ENCODE measurements at places on chromosomes 1 and 21.

DNA sequence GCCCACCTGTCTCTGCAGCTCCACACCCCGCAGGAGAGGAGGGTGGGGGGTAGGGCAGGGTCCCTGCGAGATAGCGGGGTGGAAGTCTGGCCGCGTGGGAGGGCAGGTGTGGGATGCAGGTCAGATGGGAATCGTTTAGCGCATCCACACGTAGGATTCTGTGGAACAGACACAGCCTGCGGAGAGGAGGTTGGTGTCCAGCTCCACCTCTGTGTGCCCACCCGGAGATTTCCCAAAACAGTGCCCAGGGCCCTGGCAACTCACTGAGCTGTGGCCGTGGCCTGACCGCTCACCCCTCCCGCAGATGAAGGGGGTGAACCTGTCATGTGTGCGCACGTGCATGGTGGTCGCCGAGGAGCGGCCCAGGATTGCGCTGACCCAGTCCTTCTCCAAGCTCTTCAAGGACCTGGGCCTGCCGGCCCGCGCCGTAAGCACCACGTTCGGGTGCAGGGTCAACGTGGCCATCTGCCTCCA, 46.9 kb downstream of the S100B start:
- DNase-seq = no peak

- peak; percentile 59 for DNase-seq
These were observed 1.0 kb downstream of the ARID4B start for GRCh38 chr1:235326719-235327558.

DNA sequence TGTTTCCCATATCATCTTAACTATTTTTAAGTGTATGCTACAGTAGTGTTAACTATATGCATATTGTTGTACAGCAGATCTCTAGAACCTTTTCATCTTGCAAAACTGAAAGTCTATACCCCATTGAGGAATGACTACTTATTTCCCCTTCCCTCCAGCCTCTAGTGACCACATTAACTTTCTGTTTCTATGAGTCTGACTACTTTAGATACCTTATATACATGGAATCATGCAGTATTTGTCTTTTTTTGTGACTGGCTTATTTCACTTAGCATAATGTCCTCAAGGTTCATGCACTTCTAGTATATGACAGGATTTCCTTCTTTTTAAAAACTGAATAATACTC, 96.5 kb upstream of the BTG3 start:
- no peak for DNase-seq

DNA sequence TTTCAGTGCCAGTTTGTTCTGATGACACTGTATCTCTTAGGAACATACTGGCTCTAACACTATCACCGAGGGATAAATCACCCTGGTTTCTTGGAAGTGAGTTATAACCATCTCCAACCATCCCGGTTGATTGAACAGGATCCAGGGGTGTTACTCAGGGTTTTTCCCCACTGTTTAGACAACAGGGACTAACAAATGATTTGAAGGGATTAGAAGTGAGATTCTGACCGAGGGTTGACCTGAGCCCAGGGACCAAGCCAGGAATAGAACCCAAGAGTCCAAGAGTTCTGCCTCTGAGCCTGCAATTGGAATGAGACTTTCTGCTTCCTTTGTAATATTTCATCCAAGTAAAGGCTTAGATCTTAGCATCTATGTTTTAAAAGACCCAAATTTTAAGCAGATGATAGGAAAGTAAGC, 154.0 kb downstream of the DHRS3 start:
- no peak for DNase-seq

DNA sequence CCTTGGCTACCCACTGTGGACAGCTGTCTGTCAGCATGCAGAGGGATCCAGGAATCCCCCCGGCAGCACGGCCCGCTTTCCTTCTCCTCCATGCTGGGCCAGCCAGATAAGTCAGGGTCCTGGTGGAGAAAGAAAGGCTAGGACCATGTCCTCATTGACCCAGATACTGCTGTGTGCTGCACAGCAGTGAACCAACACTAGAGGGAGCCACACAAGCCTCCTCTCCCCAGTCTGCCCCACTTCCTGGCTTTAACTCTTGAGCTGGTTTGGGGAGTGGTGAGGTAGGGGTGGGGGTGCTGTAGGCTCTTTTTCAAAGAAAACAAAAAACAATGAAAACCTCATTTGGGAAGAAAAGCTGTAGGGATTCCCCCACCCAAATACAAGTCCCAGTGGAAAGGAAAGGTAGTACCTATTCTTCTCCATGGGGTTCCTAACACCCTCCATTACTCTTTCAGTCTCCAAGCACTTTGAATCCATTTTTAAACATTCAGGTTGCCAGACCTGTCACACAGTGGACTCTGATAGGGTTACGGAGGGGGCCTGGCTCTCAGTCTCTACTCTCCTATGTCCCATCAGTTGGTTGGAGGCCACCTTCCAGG, 84.9 kb upstream of the CD1D start:
- no peak for DNase-seq

DNA sequence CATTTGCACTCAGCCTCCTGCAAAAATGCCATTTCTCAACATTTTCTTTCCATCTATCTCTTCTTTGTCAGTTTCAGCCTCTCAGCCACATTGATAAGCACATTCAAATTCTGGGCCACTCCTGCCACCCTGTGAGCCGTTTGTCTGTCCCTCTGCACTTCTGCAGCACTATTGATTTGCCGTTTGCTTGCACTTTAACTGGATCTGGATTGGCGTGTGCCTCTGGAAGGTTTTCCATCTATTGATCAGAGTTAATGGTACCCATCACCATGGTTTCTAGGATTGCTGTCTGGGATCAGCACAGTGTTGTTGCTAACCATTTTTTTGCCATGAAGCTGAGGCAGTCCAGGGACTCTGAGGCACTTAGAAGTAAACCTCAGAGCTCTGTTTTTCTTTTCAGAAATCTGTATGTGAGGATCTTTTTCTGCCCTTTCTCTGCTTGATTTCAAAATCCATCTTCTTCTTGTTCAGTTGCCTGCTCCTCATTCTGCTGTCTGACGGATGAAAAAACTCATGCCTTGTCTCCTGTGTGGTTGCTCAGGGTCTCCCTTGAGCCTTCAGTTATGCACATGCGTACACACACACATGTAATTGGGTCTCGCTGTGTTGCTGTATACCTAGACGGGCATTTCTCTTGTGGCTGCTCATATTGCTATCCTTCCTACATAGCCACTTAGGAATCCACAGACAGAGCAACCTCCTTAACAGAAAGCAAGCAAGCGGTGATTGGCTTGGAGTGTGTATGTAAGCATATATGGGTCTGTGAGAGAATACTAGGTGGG, 67.9 kb downstream of the NOS1AP start:
- DNase-seq = no peak

DNA sequence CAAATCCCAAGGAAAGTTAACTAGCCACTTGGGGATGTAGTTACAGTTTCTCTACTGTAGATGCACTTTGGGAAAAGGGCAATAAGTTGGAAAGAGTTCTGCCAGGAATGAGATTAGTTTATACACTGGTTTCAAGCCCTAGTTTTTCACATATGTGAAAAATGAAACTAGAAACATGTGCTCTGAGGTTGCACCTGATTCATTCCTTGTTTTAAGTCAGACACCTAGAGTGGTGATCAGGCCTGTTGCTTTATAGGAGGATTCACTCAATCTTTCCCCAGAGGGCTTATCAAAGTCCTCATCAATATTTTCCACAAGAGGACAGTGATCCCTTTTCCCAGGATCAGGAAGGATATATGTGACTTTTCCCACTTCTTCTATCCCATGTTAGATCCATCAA, 515.9 kb upstream of the PKN2 start:
- no peak for DNase-seq

- no peak for DNase-seq
These were observed 1.1 kb downstream of the C1orf56 start for GRCh38 chr1:151048645-151049032.

DNA sequence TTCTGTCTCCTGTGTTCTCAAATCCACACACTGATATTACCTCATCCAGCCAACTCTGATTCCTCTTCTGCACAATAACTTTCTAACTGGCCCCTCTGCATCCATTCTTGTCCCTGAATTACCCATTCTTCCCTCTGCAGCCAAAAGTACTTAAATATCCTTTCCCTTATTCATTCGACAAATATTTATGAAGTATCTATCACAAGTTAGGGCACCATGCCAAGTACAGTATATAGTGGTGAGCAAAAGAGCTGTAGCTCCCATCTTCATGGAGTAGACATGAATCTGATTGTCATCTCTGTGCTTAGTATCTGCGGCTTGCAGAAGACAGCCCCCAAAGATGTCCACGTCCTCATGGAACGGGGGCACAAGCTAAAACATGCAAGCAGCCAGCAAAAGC, 316.8 kb downstream of the SETD4 start:
- DNase-seq = no peak

- no peak for DNase-seq
These were observed 987 bp downstream of the DYNLT4 start for GRCh38 chr1:44806025-44806703.

GRCh38 chr21:31509194-31510017, 150.1 kb upstream of the SOD1 start:
- DNase-seq = peak; percentile 85

- no peak for DNase-seq
These were observed 24.4 kb upstream of the DUSP23 start for GRCh38 chr1:159756397-159756796.

DNA sequence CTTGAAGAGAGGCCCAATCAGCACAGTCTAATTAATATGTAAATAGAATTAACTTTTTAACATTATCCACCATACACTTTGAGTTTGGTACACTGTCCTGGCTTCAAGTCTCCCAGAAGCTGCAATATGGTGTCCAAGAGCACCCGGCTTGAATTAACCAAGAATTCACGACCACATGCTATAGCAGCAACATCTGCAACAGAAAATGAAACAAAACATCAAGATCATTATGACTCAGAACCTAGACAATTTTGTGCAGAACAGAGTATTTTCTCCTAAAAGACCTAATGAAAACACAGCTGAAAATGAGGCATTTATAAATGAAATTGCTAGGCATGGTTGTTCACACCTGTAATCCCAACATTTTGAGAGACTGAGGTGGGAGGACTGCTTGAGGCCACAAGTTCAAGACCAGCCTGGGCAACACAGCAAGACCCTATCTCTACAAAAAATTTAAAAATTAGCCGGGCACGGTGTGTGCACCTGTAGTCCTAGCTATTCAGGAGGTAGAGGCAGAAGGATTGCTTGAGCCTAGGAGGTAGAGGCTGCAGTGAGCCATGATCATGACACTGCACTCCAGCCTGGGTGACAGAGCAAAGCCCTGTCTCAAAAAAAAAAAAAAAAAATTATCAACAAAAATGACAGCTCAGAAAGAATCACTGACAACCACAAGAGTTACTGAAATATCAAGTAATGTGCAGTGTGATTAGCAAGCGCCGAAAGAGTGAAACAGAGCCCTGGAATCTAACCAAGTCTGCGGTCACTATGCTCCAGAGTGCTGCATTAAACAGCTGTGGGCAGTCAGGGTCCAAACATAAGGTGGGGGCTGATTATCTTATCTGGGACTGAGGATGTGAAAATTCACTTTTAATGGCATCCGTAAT, 45.3 kb downstream of the HSF2BP start:
- DNase-seq = no peak

- no peak for DNase-seq
These were observed 56.3 kb downstream of the SMYD3 start for GRCh38 chr1:246450611-246451251.

DNA sequence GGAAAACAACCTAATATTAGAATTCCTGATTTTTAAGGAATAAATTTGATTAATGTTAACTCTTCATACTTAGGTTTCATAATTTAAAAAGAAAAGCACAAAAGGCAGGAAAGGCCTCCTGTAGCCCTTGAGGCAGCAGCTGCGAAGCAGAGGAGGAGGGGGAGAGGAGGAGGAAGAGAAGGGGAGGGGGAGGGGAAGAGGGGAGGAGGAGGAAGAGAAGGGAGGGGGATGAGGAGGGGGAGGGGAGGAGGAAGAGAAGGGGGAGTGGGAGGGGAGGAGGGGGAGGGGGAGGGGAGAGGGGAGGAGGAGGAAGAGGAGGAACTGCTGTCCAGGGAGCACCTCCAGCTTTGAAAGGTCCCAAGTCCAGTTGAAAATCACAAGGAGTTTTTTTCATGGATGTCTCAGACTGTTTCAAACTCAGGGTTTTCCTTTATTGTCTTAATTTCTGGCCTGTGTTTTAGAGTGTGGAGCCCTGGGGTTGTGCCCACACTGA, 35.1 kb upstream of the DIP2A start:
- no peak for DNase-seq

DNA sequence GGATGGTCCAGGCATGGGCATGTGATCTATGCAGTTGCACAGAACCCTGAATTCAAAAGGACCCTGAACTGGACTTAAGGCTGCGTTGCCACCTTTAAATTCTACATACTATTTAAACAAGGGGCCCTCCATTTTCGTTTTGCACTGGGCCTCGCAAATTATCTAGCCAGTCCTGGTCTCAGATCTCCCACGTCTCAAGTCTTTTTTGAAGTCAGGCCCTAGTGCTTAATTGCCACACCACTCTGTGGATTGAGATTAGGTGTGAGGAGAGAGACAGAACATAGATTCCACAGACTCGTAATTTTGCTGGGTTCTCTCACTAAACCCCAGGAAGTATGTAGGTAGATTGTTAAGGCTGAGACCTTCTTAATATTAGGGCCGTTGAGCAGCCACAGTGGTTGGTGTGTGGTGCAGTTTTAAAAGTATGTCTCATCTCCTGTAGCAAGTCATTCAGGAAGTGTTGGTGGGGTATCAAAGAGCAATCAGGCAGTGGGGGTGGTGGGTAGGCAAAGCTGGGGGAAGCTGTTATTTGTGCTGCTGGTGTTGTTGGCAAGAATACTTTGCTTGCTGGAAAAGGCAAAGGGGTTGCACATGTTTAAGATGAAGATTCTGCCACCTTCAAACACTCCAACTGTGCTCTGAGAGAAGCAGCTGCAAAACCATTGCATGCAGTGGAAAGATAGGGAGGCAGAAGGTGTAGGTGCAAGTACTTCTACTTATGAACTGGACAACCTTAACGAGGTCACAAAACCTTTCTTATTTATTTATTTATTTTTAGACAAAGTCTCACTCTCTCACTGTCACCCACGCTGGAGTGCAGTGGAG, 11.2 kb downstream of the CD84 start:
- peak; percentile 73 for DNase-seq

- no peak for DNase-seq
These were observed 45.0 kb upstream of the DNAJC6 start for GRCh38 chr1:65264197-65264929.

- DNase-seq = no peak
These were observed 8.9 kb upstream of the LGALS8 start for GRCh38 chr1:236514703-236515442.

DNA sequence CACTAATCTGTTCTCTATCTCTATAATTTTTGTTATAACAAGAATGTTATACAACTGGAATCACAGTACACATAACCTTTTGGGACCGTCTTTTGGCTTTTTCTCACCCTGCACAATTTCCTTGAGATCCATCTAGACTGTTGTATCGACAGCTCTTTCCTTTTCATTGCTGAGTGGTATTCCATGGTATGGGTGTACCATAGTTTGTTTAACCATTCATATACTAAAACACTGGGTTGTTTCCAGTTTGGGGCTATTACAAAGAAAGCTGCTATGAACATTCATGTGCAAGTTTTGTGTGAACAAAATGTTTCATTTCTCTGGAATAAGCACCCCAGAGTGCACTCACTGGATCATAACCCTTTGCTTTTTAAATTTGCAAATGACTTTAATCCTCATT, 15.4 kb upstream of the HCRTR1 start:
- no peak for DNase-seq

- DNase-seq = no peak
These were observed 73.7 kb upstream of the EDEM3 start for GRCh38 chr1:184828369-184828717.

Data from activated CD4-positive, alpha-beta T cell treated with anti-CD3 and anti-CD28 coated beads, Interleukin-2, amount 50 U/mL, for 4 hours (primary cell).